Uterus (tissue), 4 donors: ENCODE measurements at places on chromosomes 7 and 10. TPM values are rescaled to one million over a fixed set of nuclear protein-coding genes. Genes with fewer than 3 reads are reported as not detected.
A peak's percentile ranks its signal among the peaks of the same experiment; 100 is the strongest.

FBXL13 gene
- 3.1 TPM for total RNA-seq

LRRN3 gene
- total RNA-seq: not detected

FOXI2 gene
- total RNA-seq: not detected

PPA1 gene
- total RNA-seq: 48.5 TPM

C10orf53 gene
- total RNA-seq: not detected

MYH16 gene
- total RNA-seq: not detected

- peak; percentile 63 for DNase-seq
These were observed 8.0 kb upstream of the GRK5 start for GRCh38 chr10:119199231-119199992.

GRCh38 chr7:46396481-46396880 lies 475.4 kb upstream of the IGFBP3 start:
- DNase-seq: peak; percentile 49

DNA sequence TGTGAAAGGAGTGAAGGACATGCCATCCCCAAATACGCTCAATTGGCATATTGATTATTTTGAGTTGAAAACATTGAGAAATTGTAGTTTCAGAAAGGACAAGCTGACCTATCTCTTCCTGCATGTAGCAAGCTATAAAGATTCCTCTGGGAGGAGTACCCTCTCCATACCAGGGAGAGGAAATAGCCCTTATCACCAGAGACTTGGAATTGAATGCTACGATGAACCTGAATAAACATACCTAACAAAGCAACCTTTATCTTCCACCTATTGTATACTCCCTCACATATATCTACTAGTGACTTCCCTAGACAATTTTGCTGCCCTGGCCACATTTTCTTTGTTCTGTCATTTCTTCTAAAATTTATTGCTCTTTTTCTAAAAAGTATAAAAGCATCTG lies 150.2 kb upstream of the EEPD1 start:
- no peak for DNase-seq

GRCh38 chr7:117323305-117323850 lies 520 bp upstream of the WNT2 start:
- no peak for DNase-seq

DNA sequence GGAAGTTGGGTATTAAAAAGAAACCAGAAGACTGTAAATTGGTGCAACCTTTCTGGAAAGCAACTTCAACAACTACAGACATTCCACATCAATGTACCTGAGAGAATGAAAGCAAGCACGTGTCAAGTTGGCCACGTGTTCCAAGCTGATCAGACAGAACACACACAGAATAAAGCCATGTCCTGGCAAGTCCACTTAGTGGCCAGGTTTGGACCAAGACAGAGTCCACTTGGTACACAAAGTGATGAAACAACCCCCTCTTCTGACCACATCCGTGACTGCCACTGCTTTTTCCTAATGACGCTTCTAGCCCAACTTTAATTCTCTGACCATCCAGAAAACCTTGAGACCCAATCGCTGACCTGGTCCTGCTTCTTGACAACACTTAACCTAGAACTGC lies 109.4 kb downstream of the ABLIM1 start:
- DNase-seq: peak; percentile 56

DNA sequence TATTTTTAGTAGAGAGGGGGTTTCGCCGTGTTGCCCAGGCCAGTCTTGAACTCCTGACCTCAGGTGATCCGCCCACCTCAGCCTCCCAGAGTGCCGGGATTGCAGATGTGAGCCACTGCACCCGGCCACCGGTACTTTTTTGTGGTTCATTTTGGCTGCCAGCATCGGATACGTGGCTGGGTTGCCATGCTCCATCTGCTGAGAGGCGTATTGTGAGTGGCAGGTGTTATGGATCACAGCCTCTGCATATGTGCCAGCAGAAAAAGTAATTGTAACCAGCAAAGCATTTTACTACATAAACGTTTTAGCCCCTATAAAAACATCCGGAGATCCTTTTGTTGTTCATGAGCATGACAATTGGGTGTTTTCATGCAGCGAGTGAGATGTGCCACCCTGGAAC lies 7.1 kb downstream of the FOXK1 start:
- DNase-seq: no peak

DNA sequence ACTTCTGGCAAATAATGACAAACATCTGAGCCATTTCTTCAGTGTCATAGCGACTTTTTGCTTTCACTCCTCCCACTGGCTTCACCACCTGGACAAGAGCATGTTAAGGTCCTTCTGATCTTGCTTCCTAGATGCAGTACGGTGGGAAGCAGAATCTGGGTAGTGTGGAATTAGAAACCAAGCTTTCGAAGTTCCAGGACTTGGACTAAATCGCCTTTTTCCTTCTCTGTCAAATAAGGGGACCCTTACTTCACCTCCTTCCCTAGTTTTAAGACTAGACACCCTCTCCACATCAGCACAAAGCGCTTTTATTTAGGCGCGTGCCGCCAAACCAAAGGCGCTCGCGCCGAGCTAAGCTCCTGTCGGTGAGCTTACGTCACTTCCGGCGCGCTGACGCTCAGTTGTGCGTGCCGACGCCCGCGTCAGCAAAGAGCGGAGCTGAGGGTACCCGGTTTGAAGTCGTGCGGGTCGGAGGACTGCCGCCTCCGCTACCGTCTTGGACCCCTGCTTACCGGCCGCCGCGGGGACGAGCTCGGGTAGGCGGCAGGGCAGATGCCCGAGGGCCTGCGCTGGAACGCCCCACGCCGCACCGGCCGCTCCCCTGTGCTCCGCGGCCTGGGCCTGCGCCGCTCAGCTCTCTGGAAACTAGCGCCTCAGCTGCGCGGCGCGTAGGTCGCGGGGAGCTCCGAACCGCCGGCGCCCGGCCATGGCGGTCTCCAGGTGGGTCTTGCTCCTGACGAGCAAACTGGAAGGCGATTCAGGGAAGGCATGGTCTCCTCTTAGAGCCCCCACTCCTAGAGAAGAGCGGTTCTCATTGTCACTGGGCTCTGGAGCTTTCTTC lies at the start of gene BTAF1:
BTAF1 (plus strand) TSS at position 400 of the 841 bp plus-strand sequence; CDS start at position 707, 307 bp downstream.
- DNase-seq: peak; percentile 89

- DNase-seq: no peak
These were observed 128.9 kb upstream of the GAD2 start for GRCh38 chr10:26087666-26088065.
